ENCODE measurements at places on chromosomes 3 and 15. TPM values are rescaled to one million over a fixed set of nuclear protein-coding genes. Genes with fewer than 3 reads are reported as not detected.

AADACL2 gene
- not detected for polyA plus RNA-seq

CCNB2 gene
- 31.1 TPM for polyA plus RNA-seq

PRTG gene
- 4.1 TPM for polyA plus RNA-seq

HYAL1 gene
- polyA plus RNA-seq = 1.4 TPM

GOLGA6L24 gene
- not detected for polyA plus RNA-seq

FGD5 gene
- 26.6 TPM for polyA plus RNA-seq

KCNMB2 gene
- 29.9 TPM for polyA plus RNA-seq

PLSCR2 gene
- polyA plus RNA-seq = not detected

COL6A5 gene
- polyA plus RNA-seq = not detected

PPP4R2 gene
- polyA plus RNA-seq = 61.4 TPM

SMCO1 gene
- polyA plus RNA-seq = 1.9 TPM

CNTN3 gene
- 7.1 TPM for polyA plus RNA-seq

KBTBD13 gene
- 1.8 TPM for polyA plus RNA-seq

HHLA2 gene
- not detected for polyA plus RNA-seq

IGSF10 gene
- 2.0 TPM for polyA plus RNA-seq

ITIH3 gene
- 1.3 TPM for polyA plus RNA-seq

LRRC31 gene
- polyA plus RNA-seq = not detected

CFAP91 gene
- polyA plus RNA-seq = 0.68 TPM

TRIM59 gene
- polyA plus RNA-seq = 6.1 TPM

STRC gene
- 0.10 TPM for polyA plus RNA-seq

TNFSF10 gene
- 11.1 TPM for polyA plus RNA-seq

WNT5A gene
- polyA plus RNA-seq = 11.4 TPM

C2CD4A gene
- polyA plus RNA-seq = not detected

PIGB gene
- polyA plus RNA-seq = 6.3 TPM

CCDC54 gene
- polyA plus RNA-seq = 4.8 TPM

GNAT1 gene
- not detected for polyA plus RNA-seq

NAALADL2 gene
- polyA plus RNA-seq = 5.7 TPM

GRK7 gene
- polyA plus RNA-seq = not detected
